ENCODE measurements at places on chromosomes 13 and 19. TPM values are rescaled to one million over a fixed set of nuclear protein-coding genes. Genes with fewer than 3 reads are reported as not detected.

Gene ZNF69
- 4.1 TPM for total RNA-seq

Gene TMEM272
- total RNA-seq = 0.08 TPM

Gene CCDC159
- total RNA-seq = 91.8 TPM

Gene IFNL3
- total RNA-seq = not detected

All from natural killer cell (primary cell).